Esophagus mucosa (tissue), 1 donor: ENCODE measurements at places on chromosomes 13 and 19.

- no peak for ATAC-seq
Observed at GRCh38 chr13:57813651-57814050, 182.1 kb downstream of the PCDH17 start.

- peak; percentile 80 for ATAC-seq
Observed at GRCh38 chr19:40365613-40366401, 17.3 kb downstream of the PLD3 start.

GRCh38 chr19:47487551-47488515 lies 3.8 kb upstream of the KPTN start:
- ATAC-seq = no peak

DNA sequence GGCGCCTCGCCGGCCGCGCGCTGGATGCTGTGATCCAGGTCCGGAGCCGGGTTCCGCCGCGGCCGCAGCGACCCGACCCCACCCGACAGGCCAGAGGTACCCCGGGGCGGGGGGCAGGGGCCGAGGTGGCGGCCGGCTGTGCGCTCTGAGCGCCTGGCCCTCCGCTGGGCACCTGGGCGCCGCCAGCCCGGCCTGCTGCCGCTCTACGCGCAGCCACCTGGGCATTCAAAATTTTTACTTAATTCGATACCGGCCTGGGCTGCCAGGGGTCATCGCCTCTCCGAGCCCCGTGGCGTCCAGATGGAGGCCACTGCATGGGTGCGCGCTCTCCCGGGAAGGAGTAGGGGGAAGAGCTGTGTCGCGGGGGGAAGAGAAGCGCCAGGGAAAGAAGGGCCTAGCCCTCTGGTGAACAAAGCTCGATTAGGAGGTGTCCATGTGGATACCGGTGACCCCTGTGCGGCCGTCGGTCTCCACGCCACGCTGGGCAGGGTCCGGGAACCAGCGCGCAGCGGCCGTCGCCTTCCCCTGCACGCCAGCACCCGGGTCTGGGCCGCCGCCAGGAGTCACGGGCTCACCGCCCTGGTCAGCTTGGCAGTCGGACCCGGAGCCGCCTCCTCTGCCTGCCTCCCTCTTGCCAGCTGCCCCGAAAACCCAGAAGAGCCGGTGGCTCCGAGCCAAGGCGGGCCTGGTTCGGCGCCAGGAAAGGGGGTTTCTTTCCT lies 666 bp downstream of the BIVM start:
- peak; percentile 29 for ATAC-seq

DNA sequence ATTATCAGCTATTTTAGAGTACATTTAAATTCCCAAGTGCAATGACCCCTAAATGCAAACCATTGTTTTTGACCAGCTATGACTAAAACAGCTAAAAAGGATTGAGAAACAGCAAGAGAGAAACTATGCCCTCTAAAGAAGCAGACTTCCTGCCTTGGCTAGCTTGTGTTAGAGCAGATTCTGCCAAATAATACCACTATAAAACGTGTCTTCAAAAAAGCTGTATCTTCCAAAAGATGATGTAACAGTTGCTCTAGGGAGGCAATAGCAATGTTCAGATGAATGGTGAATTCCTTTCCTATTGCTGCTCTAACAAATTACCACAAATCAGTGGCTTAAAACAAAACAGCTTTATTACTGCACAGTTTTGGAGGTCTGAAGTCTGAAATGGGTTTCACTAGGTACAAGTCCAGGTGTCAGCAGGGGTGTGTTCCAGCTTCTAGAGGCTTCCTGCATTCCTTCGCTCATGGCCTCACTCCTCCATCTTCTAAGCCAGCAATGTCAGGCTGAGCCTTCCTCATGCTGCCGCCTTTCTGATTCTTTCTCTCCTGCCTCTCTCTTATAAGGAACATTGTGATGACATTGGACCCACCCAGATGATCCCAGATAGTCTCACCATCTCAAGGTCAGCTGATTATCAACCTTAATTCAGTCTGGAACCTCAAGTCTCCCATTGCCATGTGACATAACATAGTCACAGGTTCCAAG lies 84.5 kb downstream of the LRRC63 start:
- no peak for ATAC-seq

GRCh38 chr13:62246581-62246980 lies 830.9 kb upstream of the PCDH20 start:
- ATAC-seq = no peak

DNA sequence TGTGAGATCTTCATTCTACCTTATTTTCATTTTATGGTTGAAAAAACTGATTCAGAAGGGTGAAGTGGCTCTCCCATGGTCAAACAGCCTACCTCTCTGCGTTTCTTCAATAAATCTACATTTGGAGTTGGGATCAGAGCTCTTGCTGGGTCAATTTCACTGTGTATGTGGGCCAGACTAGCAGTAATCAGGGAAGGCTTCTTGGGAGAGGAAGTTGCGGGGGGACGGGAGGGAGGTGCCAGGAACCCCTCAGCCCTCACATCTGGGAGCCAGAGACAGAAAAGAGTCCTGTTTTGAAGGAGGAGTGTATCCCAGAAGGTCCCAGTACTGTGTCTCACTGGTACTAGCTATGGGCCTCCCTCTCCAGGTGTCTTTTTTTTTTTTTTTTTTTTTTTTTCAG lies 934 bp downstream of the KXD1 start:
- no peak for ATAC-seq

- no peak for ATAC-seq
Observed at GRCh38 chr19:50551715-50552187, 16.5 kb downstream of the LRRC4B start.

GRCh38 chr19:39293394-39293793 lies 2.8 kb upstream of the IFNL1 start:
- no peak for ATAC-seq

GRCh38 chr13:102017248-102017647 lies 384.6 kb downstream of the FGF14 start:
- ATAC-seq = no peak

DNA sequence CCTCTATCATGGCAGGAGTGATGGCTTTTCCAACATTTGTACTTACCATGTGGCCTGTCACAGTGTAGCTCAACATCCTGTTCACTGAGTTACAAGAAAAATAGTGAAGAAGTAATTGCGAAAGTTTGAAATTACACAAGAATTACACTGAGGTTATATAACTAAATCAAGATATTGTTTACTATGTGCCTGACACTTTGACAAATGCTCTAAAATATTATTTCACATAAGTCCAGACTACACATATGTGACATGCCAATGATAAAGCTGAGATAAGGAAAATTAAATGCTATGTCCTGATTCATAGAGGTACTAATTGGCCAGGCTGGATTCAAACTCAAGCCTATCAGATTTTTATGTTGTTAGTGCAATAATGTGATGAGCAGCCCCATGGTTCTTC lies 451.7 kb downstream of the PCDH9 start:
- no peak for ATAC-seq

DNA sequence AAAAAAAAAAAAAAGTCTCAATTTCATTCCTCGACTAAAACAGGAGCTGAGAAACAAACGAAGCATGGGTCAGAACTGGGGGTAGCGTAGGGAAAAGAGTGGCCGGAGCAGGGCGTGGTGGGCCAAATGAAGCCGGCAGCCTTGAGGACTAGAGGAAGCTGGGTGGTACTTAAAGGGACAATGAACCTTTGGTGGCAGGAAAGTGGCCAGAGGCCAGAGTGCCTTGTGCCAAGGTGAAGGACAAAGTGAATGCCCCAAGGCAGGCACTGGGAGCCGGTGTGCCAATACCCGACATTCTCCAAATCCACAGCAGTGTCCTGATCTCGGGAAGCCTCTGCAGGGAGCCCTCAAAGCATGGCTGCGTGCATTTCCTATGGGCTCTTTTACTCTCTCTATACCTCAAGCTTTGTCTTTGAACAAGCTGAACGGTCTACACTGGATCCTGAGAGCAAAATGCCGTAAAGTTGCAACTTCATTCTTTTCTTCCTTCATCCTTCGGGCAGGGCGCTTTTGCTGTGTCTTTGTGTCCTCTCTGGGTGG lies 195.0 kb upstream of the KL start:
- ATAC-seq = no peak

DNA sequence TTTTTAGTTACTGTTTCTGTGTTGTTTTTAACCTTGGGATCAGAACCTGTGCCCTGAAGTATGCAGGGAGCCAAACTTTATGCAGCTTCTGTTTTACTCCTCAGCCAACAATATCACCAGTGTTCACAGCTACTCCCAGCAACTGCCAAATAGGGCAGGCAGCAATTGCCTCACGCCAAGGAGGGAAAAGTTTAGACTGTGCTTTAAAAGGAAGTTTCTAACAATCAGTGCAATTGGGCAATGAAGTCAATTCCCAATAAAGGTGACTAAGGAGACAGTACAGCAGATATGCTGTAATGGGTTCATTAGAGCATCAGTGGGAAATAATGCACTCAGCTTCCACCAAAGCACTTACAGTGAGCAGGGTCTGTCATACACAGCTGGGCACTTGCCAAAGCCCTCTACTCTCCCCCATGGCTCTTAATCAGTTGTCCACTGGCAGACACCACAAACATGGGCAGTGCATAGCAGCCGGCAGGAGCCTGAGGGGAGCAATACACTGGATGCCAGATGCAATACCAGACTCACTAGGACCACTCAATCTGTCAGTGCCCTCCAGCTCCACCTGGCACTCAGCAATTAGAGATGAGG lies 19.3 kb downstream of the ENOX1 start:
- no peak for ATAC-seq

DNA sequence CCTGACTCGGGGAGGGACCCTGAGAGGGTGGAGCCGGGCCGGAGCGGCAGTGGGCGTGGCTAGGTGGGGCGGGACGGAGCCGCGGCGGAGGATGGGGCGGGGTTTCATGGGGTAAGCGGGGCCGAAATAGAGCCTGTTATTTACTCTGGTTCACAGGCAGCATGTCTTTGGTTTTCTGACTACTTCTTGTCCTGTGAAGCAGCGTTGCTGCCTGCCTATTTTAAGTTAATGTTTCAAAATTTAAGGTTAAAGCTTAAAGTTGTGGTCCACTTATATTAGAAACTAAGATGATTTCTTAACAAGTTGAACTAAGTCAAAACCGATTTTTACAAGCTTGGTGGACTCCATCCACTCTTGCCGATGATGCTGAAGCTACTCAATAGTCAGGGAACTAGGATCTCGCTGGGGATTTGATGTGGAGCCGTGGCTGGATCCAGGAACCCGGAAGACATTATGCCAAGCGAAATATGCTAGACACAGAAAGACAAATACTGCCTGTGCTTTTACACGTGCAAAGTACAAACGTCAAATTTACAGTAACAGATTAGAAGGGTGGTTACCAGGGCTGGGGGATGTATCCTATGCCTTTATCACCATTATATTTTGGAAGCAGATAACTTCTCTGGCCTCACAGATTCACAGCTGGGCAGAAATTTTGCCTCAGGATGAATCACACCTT lies 433 bp upstream of the ZNF616 start:
- ATAC-seq = peak; percentile 98

DNA sequence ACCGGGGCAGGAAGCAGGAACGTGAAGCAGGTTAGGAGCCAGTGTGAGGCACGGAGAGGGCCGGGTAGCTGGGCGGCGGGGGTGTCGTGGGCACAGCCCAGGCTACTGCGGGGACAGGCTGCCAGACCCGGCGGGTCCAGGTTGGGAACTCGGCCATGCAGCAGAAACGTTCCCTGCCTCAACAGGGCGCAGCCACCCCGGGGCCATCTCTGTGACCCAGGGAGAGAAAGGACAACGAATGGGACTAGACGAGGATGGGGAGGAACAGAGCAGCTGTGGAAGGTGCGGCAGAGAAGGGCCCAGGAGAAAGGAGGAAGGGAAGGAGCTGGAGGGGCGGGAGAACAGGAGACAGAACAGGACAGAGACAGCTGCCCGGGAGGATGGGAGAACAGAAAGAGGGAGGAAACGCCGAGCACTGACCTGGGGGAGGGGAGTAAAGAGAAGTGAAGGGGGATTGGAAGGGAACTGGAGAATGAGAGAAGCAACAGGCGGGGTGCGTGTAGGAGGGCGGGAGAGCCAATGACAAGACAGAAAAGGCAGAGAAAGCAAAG lies 12.9 kb upstream of the GARIN5A start:
- no peak for ATAC-seq

DNA sequence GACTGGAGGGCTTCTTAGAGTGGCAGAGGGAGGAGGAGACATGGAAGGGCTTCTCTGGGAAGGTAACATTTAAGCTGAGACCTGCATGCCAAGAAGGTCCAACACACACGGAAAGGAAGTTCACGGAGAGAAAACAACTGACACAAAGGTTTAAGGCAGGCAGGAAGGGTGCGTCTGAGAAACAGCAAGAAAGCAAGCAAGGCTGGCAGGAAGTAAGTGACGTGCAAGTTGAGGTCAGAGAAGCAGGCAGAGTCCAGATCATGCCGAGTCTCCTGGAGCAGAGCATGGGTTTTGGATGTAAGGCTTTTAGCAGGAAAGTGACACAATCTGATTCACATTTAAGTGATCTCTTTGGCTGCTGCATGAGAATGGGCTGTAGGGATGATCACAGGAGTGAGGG lies 60.5 kb downstream of the ATP7B start:
- no peak for ATAC-seq

GRCh38 chr19:10118960-10119359 lies 739 bp downstream of the EIF3G start:
- ATAC-seq = peak; percentile 2

DNA sequence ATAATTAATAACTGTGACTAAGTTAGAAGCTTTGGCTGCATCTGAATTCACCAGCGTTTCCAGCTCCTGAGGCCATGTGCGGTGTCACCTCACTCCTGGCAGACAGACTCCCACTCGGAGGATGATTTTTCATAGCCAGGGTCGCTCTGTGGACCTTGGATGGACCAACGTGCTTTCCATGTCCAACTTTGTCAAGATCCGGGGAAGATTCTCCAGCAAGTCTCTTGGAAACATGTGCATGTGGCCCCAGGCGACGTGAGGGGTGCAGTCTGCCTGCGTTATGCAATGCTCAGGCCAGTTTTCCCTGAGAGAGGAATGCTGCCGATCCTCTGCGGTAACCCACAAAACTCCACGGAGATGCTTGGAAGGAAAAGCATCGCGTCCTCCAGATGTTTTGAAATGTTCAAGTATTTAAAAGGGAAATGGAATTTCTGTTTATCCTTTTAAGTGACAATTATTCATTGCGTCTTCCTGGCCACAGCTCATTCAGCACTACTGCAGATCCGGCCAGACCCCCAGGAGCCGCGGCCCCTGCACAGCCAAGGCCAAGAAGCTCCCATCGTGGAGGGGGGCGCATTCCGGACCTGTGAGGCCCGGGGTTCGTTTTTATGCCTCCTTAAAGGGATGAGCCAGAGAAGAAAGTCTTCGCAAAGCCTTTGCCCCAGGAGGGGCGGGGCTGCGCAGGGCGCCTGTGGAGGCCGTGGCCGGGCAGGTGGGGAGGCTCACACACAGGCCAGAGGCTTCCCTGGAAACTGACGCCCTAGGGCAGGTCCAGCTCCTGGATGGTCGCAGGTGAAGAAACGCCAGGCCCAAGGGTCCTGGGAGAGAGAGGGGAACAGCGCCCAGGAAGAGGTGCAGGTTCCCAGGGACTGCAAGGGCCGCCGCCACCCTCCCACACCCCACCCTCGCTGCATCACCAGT lies 46.0 kb downstream of the C13orf46 start:
- ATAC-seq = no peak

DNA sequence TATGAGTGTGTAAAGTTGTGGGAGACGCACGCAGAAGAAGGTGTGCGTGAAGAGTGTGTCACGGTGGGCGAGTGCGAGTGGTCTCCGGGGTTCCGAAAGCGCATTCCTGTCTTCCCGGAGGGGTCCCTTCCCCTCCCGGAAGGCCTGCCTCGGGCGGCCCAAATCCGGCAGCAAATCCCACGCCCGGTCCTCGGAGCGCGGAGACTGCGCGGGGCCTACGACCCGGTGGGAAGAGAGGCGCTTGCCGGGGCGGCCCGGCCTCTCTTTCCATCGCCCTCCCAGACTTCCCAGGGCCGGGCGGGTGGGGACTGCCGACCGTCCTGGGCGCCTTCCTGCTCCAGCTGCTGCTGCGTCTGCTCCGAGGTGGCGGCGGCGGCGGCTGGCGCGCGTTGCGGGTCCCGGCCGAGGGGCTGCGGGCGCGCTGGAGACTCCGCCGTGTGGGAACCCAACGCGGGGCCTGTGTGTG lies 2.1 kb downstream of the ZIC5 start:
- ATAC-seq = no peak

- no peak for ATAC-seq
Observed at GRCh38 chr13:27968316-27969081, 616 bp downstream of the CDX2 start.
